ENCODE measurements at places on chromosomes 12 and 14.
A peak's percentile ranks its signal among the peaks of the same experiment; 100 is the strongest.

DNA sequence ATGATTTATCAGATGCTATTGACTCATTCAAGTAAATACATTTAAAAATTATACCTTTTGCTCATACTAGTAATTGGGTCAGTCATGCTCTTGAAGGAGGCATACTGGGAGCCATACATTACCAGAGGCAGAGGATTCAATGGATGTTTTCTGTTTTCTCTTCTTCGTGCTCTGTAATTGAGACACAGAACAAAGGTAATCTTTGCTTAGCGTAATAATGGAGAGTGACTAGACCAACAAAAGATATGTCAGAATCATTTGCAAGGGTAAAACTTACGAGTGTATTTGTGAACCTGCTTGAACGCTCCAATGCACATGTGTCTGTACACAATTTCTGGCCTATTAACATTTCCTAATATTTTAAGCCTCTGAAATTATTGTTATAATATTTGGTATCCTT lies 296.4 kb downstream of the FOXG1 start:
- no peak for DNase-seq

DNA sequence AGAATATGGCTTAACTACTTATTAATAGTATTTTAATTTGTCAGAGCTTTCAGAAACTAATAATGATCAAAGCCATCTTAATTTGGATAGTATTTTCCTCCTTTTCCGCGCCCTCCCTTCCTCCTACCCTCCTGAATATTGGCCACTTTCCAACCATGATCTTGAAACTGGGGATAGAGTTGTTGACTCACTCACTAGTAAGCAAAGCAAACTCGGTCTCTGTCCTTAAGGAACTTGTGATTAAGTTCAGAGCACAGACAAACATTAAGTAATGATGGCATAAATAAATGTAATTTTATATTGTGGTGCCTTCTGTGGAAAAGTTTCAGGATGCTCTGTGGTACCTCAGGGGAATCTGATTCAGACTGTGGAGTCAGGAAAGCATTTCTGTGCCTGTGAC lies 75.7 kb downstream of the LRRK2 start:
- DNase-seq: no peak

DNA sequence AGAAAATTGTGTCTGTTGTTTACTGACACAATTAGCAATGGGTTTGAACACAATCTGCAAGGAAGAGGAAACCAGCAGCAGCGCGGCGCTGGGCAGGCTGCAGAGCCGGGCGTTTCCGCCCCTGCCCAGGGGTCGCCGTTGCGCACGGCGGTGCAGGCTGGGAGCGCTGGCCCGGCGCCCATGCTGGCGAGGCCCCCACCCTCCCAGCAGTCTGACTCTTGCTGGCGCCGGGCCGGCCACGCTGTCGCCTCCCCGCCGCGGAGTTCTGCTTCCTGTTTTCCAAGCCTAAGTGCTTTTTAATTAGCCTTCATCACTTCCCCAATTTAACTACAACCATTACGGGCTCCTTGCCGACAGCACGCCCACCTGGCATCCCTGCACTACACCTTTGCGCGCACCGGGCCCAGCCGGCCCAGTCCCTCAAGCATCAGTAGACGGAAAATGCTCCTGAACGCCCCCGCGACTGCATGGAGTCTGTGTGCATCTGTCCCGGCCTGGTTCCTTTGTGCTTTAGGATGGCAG lies 212.1 kb downstream of the GXYLT1 start:
- DNase-seq: peak; percentile 38

DNA sequence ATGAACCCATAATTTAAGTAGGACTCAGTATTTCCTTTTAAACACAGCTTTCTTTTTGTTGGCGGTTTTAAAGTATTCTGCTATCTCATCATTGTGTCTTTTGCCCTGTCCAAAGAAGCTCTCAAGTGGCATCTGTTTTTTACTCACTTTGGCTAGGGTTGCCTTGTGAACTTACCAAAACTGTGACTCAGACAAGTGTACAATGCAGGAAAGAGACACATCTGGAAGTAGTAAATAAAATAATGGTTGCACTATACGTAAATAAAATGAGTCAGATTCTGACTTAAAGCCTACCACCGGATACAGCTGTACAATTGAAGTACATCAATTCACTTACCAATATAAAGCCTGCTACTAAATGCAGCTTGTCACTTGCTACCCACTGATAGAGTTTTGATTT lies 619.2 kb upstream of the LRFN5 start:
- no peak for DNase-seq

GRCh38 chr14:88934351-88934806 lies 109.9 kb downstream of the TTC8 start:
- DNase-seq: no peak

- DNase-seq: no peak
Observed at GRCh38 chr12:78697817-78698415, 166.7 kb upstream of the SYT1 start.

GRCh38 chr12:26867080-26867479 lies 34.1 kb upstream of the ITPR2 start:
- DNase-seq: no peak

DNA sequence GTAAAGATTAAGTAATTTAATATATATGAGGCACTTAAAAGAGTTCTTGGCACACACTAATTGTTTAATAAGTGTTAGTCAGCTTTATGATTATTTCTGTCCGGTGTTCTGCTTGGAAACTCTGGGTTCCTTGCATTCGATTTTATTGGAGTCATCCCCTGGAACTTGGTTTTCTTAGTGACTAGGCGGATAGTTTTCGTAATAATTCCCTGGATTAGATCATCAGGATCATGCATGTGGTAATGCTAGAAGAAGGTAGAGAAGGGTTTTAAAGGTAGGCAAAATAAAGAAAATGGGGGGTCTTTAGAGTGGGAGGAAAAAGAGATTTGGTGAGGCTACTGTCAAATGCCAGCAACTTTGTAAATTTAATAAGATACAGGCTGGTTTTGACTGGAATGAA lies 88.4 kb downstream of the MYF5 start:
- no peak for DNase-seq

GRCh38 chr14:65565948-65566347 lies 153.4 kb downstream of the FUT8 start:
- DNase-seq: no peak

DNA sequence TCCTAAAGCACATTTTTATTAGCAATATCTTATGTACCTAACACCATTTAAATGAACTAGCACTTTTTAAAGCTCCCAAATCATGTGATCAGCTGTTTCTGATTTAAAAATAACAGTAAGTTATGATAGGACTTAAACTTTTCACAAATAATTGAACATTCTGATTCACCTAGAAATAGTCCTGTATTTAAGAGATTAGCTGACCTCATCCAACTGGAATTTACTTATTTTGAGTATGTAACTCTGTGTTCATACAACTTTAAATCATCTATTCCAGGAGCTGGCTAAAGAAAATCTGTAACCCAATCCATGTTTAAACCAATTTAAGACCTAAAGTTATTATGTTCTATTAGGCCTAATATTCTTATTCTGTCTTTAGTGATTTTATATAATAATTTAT lies 184.3 kb downstream of the CCDC91 start:
- no peak for DNase-seq

DNA sequence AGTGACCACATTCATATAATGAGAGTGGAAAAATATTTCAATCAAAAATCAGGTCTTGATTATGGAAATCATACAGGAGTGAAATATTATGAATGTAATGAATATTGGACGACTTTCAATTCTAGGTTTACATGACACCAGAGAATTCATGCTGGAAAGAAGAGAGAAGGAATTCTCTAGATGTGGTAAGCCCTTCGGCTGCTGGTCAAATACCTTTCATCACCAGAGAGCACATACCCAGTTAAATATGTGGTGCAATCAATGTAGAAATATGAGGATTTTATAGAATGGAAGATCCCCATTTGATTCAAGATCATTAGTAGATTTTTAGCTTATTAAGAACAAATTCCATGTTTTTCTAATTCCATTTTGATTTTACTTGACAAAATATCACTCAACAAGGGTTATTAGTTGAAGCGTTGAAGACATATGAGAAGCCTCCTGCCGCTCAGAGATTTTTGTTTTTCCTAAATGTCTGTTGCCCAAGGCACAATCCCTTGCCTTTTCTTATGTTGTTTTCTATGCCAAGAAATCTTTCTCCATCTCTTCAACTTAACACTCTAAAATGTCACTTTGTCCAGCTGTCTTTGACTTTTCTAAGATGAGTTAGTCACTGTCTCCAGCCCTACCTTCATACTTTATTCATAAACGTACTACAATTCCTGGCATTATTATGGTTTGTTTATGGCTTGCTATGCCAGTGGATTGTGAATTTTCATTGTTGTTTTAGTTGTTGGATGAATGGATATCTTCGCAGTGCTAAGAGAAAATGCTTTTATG lies 72.8 kb upstream of the ZDHHC17 start:
- no peak for DNase-seq

GRCh38 chr12:58346032-58346632 lies 404.8 kb downstream of the ATP23 start:
- no peak for DNase-seq

GRCh38 chr12:41536813-41537490 lies 348.8 kb downstream of the PDZRN4 start:
- no peak for DNase-seq

- DNase-seq: no peak
Observed at GRCh38 chr12:26713885-26714383, 119.1 kb downstream of the ITPR2 start.

GRCh38 chr12:45483571-45483970 lies 245.9 kb upstream of the ARID2 start:
- no peak for DNase-seq

DNA sequence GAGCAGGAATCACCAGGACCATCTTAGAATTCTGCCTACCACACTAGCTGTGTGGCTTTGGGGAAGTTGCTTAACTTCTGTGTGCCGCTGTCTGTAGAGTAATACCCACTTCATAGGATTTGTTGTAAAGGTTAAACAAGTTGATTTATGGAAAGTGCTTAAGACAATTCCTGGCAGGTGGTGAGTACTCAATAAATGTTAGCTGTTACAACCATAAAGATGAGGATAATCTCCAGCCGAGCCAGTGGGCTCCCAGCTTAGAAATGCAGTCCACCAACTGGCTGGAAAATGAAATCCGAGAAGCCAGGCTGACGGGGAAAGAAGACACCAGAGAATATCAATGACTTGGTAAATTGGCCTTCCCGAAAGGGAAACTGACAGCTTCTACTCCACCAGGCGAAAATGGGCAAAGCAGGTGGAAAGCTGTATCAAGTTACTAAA lies 173.5 kb downstream of the CHST11 start:
- DNase-seq: no peak

- no peak for DNase-seq
Observed at GRCh38 chr12:5561057-5561456, 129.1 kb downstream of the NTF3 start.

- no peak for DNase-seq
Observed at GRCh38 chr12:7091660-7092228, 501 bp downstream of the C1R start.

- no peak for DNase-seq
Observed at GRCh38 chr14:69374235-69374634, 23.9 kb downstream of the ERH start.

- no peak for DNase-seq
Observed at GRCh38 chr12:130961921-130962451, 8.3 kb downstream of the ADGRD1 start.

- DNase-seq: no peak
Observed at GRCh38 chr14:63478010-63478409, 65.2 kb downstream of the PPP2R5E start.

DNA sequence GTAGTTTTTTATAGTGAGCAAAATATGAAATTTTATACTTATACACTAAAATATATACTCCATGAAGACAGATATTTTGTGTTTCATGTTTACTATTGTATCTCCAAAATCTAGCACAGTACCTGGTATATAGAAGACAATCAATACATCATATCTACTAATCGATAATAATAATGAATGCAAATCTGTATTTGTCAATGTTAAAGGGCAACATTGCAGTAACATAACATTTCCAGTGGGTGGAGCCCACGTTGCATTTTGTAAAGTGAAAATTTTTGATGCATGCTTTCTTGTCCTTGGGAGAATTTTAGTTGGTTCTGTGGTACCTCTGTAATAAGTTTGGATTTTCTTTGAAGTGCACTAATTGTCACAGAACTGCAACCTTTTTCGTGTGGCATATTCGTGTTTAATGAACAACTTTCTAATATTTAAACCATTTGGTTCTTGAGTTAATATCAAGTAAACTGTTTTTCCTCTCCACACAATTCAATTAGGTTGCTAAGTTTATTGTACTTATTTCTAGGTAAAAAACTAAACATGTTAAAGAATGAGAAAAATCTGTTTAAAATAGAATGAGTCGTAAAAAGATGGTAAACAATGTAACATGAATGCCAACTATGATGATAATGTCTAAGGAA lies 47.4 kb downstream of the AVPR1A start:
- DNase-seq: peak; percentile 34

GRCh38 chr12:67892259-67893021 lies 96.8 kb upstream of the IFNG-AS1 start:
- DNase-seq: no peak

DNA sequence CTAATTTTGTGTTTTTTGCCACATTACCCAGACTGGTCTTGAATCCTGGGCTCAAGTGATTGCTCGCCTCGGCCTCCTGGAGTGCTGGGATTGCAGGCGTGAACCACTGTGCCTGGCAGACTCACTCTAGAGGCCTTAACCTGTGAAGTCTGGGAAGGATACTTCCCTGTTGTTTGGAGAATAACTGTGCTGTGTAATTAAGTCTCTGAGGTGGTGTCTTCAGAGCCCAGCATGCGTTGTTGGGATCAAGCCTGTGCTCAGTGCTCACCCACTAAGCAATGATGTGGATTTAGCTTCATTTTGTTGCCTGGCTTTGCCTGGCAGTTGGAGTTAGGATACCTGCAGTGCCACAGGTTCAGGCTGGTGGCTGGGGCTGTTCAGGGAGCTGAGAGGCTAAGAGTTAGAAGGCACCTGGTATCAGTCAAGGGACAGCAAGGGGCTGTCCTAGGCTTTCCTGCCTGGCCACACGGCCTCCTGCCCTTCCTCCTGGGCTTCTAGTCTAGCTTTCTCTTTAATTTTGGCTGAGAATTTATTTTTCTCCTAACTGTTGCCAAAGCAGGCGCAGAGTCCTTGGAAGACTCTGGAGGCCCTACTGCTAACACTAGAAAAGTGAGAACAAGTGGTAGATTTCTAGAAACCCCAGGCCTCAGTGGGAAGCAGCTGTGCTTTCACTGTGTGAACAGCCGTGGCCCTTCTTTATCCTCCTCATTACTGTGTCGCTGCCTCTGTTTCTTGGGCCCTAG lies 38.5 kb downstream of the EP400 start:
- DNase-seq: no peak

- peak; percentile 30 for DNase-seq
Observed at GRCh38 chr12:68871921-68872320, 61.0 kb downstream of the CPM start.

GRCh38 chr12:69834147-69834546 lies 9.1 kb downstream of the MYRFL start:
- DNase-seq: no peak

DNA sequence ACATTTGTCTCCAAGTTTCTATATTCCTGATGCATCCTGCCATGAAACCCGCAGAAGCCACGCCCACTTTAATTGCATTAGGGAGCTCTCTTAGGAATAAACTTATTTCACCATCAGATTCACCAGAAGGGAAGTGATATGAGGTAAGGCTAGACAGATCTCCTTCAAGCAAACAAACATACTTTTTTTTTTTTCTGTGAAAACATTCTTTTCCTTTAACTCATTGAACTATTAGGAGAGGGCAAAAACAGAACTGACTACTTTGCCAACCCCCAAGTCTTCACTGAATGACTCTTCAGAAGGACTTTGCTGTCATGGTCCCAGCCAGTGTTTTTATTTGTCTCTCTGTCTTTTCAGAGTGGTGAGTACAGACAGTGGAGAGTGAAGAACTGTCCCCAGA lies 48.4 kb downstream of the GTF2A1 start:
- DNase-seq: no peak
